ENCODE measurements at places on chromosomes 7 and 10. TPM values are rescaled to one million over a fixed set of nuclear protein-coding genes. Genes with fewer than 3 reads are reported as not detected.

HGF gene
- total RNA-seq: 5.7 TPM

GRCh38 chr10:108852211-108852610 is 1071.1 kb downstream of the XPNPEP1 start:
- DNase-seq: no peak

DNA sequence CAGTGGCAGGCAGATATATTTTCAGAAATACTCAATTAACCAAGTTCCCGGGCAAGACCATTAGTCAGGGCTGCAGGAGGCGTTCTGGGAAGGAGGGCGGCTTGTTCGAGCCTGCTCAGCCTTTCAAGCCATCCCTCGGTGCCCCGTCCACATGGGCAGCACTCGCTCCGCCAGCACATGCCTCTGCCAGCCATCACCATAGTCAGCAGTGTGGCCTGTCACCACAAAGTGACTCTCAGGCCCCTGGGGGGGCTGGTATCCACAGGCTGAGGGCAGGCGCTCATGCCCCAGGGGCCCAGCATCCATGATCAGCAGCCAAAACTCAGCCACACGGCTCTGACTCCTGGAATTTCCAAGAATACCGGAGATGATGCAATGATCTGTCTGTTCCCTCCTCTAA is 81.9 kb downstream of the CHST15 start:
- DNase-seq: no peak

DNA sequence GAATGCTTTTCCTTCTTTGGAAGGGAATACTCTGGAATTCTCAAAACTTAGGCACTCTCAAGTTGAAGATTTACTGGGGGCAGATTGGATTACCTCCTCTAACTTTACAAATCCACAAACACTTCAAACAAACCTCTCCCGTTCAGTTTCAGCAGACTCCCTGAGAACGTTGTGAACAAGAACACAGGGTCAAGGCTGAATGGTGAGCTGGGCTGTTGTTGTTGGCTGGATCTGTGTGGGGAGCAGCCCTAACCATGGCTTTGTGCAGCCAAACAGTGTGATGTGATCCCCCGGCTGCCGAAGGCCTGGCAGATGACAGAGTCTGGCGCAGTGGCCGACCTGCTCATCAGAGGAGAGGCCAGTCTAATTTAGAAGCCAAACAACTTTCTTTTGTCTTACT is 93.1 kb downstream of the BMPER start:
- no peak for DNase-seq

DNA sequence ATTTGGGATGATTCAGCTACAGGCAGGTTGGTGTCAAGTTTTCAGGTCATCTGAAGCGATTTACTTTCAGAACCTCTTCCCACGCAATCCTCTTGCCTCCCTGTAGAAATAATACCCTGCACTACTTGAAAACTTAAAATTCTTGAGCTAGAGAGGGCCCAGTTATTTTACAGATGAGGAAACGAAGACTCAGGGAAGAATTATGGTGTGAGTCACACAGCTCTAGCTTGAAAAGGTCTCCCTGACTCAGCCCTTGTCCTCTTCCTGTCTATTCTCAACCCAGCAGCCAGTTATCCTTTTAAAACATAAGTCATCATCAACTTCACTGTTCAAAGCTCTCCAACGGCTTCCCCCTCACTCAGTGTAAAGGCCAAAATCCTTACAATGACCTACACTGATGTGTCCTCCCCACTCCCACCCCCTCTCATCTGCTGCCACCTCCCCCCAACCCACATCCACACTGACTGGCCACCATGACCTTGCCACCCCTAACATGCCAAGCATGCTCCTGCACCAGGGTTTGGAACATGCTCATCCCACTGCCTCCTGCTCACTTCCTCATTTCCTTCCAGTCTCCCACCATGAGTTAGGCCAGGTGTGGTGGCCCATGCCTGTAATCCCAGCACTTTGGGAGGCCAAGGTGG is 3.4 kb downstream of the DNMBP start:
- DNase-seq: no peak

FKBP9 gene
- 42.8 TPM for total RNA-seq

EIF4H gene
- 132 TPM for total RNA-seq

DNA sequence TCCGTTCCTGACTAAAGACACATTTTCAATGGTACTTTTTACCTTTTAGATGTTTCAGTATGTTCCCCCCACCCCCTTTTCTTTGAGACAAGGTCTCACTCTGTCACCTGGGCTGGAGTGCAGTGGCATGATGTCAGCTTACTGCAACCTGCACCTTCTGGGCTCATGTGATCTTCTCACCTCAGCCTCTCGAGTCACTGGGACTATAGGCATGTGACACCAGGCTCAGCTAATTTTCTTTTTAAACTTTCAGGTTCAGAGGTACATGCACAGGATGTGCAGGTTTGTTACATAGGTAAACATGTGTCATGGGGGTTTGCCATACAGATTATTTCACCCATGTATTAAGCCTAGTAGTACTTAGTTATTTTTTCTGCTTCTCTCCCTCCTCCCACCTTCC is 99.3 kb upstream of the RPA3 start:
- no peak for DNase-seq

HOXA7 gene
- not detected for total RNA-seq

- no peak for DNase-seq
Measured at GRCh38 chr7:30231271-30231670, 53.1 kb upstream of the ZNRF2 start.

GRCh38 chr10:86368987-86369386 is 2.4 kb upstream of the GRID1 start:
- no peak for DNase-seq

- no peak for DNase-seq
Measured at GRCh38 chr10:67782530-67782929, 55.5 kb downstream of the DNAJC12 start.

DNA sequence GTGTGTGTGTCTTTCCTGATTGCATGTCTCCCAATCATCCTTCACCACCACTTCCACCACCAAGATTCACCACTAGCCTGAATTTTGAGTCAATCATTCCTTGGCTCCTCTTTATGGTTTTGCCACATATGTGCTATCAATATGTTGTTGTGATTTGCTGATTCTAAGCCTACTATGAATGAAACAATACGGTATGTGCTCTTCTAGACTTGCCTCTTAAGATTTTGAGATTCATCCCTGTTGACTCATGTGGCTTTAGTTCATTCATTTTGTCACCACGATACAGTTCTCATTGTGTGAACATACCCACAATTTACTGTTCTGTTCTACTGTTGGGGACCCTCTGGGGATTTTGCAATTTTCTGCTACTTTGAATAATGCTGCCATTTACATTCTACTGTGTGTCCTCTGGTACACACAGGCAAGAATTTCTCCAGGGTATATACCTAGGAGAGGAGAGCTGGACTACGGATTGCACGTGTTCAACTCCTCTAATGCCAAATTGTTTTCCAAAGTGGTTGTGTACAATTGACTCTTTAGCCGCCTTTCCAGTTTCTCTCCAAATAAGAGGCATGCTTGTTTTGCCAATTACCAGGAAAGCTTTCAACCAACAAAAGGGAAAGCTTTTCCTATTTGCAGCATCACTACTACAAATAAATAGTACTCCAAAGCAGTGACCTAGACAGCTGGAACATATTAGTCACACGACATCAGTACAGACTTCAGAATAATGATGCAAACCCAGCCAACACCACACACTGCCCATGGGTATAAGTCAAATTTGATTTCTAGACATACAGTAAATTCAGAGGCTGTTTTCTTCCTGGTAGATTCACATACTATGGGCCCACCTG is 30.0 kb downstream of the SGMS1 start:
- no peak for DNase-seq

DNA sequence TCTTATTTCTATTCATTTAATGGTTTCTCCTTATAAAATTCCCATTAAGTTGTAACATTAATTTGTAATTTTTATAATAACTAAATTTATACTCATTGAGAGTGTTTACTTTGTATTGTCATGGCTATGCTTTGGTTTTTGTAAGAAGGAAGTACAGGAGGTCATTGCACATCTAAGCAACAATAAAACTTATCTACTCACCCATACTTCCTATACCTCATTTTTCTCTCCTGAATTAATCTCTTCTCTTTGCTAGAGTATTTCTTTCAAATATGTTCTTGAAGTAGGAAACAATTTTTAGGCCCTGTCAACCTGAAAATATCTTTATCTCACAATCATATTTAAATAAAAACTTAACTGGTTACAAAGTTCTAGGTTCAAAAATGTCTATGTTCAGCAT is 95.4 kb upstream of the WDR11 start:
- no peak for DNase-seq

H2BK1 gene
- total RNA-seq: not detected

EPHB6 gene
- 29.3 TPM for total RNA-seq

TRIM50 gene
- not detected for total RNA-seq

SPDYE6 gene
- not detected for total RNA-seq

COL13A1 gene
- total RNA-seq: 2.0 TPM

OLAH gene
- 0.41 TPM for total RNA-seq

ODAD2 gene
- total RNA-seq: 0.82 TPM

DNA sequence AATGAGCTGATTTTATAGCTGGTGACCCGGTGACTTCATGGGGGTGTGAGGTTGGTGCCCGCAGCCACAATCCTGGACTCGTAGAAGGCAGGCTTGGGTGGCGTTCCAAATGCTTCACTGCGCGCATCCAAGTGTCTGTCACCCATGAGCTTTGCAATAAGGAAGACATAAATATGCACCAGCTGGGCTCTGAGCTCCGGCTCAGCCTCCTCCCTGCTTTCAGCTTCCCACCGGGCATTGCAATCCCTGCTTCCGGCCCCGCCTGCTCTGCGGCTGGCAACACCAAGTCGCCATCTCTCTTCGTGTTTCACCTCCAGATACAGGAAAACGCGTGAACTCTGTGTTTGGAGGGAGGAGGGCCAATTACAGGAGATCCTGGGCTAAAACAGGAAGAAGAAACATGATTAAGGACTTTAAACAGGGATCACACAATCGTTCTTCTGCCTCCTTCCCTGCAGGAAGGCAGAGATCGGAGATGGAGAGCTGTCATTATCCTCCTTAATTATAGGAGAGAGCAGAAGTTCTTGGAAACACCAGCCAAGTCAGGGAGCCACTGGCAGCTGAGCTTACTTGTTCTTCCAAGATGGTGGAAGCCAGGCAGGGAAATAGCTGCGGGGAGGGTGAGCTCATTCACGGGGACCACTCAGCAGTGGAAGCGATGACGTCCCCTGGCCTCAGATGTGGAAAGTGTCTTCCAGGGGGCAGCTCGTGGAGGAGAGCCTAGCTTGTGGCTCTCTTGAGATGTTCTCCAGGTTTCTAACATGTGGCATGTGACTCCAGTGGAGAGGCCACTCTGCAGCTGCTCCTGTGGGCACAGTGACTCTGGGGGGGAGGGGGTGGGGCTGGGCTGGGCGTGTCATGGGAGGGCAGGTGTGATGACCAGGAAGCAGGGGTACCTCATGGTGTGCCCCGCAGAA is 134.9 kb downstream of the CAMK1D start:
- no peak for DNase-seq

PON1 gene
- not detected for total RNA-seq

DNA sequence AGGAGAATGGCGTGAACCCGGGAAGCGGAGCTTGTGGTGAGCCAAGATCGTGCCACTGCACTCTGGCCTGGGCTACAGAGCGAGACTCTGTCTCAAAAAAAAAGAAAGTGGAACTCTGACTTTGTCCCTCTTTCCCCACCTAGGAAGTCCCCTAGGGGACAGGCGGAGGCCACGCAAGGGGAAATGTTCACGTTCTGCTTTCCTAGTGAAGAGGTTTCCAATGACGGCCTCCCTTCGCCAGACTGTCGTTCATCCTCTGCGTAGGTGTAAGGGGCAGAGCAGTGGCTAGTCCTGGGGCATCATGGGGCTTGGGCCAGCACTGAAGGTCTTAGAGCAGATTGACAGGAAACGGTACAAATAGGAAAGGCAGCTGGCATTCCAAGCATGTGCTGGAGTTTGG is 30.6 kb downstream of the SUFU start:
- DNase-seq: no peak

HTRA1 gene
- 41.2 TPM for total RNA-seq

GHRHR gene
- total RNA-seq: not detected

GRCh38 chr7:28243861-28244260 is 63.3 kb upstream of the JAZF1 start:
- DNase-seq: no peak

CAV2 gene
- total RNA-seq: 25.7 TPM

GRCh38 chr7:90250601-90251303 is 5.8 kb downstream of the CFAP69 start:
- no peak for DNase-seq

GRCh38 chr10:103517234-103518085 is 24.0 kb downstream of the NEURL1 start:
- no peak for DNase-seq

GRCh38 chr10:87079106-87079836 is 15.4 kb downstream of the GLUD1 start:
- no peak for DNase-seq

DNA sequence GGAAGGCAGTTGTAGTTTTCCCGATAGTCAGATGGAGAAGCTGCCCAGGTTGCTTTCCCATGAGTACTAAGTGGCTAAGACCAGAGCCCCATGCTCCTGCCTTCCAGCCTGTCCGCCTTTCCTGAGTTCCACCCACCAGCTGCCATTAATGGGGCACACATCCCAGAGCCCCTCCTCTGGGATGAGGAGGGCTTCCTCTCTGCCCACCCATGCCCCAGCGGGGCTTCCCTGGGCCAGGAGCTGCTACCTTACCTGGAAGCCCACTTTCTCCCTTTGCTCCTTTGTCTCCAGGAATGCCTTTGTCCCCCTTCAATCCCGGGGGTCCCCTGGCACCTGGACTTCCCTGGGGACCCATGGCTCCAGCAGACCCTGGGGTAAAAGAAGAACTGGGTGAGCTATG is 7.8 kb downstream of the SFTPD start:
- DNase-seq: no peak

GRCh38 chr7:123637203-123637602 is 18.5 kb upstream of the LMOD2 start:
- no peak for DNase-seq

DNA sequence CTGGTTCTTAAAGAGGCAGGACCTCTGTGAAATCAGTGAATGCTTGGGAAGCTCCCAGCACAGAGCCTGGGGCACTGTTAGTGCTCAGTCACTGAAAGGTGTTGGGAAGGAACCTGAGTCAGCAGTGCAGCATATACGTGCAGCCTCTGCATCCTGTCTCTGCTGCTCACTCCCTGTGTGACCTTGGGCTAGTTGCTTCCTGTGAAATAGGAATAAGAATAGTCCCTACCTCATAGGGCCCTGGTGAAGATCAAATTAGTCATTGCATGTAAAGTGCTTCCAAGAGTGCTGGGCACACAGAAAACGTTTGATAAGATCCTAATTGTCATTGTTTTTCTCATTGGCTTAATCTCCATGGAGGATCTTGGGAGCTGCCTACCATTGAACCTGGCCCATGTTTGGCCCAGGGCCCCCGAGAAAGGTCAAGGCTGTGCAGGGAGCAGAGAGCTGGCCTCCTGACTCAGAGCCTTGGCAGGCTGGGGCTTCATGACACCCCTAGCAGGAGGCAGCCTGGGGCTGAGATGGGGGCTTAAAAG is 73.3 kb upstream of the COL13A1 start:
- no peak for DNase-seq

- DNase-seq: no peak
Measured at GRCh38 chr10:48572414-48572813, 32.5 kb downstream of the ARHGAP22 start.

GIMAP5 gene
- total RNA-seq: 3.7 TPM

GSTO2 gene
- 2.4 TPM for total RNA-seq

GRCh38 chr7:73827567-73828106 is 3.2 kb upstream of the CLDN4 start:
- no peak for DNase-seq

- no peak for DNase-seq
Measured at GRCh38 chr10:90935581-90936275, 14.8 kb upstream of the ANKRD1 start.
